H1 (cell line): ENCODE measurements at places on chromosomes 4 and X. TPM values are rescaled to one million over a fixed set of nuclear protein-coding genes. Genes with fewer than 3 reads are reported as not detected.

CYLC1 gene
- total RNA-seq = not detected in 2 replicates

DUX4 gene
- not detected in 2 replicates for total RNA-seq

MTMR1 gene
- total RNA-seq = 21.8 and 23.8 TPM in 2 replicates

HTR2C gene
- 1.5 and 2.0 TPM in 2 replicates for total RNA-seq

IBSP gene
- 0.21 TPM in 1 of 2 replicates, not detected in the other for total RNA-seq

KIT gene
- 24.8 and 27.7 TPM in 2 replicates for total RNA-seq

PNMA5 gene
- 0.11 and 0.27 TPM in 2 replicates for total RNA-seq

AASDH gene
- total RNA-seq = 10.9 and 13.3 TPM in 2 replicates

GAGE12E gene
- not detected in 2 replicates for total RNA-seq

MAGEC1 gene
- not detected in 2 replicates for total RNA-seq

BOD1L1 gene
- total RNA-seq = 34.9 and 39.3 TPM in 2 replicates
